ENCODE measurements at places on chromosomes 3 and 15.

DNA sequence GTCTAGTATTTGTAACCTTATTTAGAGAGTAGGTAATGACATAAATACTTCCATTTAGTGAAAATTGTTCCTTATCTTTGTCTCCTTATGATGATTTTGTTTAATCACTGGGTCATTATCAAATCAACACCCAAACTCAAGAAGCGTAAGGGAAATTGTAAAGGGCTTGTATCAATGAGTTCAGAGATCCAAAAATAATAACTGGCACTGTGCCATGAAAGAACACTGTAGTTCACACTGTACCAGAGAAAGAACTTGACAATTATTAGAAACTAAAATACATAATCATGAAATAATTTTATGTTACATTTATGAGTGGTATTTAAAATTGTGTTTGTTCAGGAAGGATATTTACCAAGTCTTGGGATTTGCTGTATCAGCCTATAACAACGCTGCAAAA, 895.4 kb downstream of the FHIT start:
- DNase-seq, result no peak

DNA sequence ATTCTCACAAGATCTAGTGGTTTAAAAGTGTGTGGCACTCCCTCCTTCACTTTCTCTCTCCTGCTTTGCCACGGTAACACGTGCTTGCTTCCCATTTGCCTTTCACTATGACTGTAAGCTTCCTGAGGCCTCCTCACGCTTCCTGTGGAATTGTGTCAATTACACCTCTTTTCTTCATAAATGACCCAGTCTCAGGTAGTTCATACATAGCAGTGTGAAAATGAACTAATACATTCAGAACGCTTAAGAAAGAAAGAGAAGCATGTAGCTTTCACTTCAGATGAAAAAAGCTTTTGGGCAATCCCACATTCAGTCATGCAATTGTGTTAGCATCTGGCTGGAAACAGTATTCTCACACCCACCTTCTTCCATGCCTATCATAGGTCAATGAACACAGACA, 24.4 kb downstream of the P3H2 start:
- DNase-seq, result no peak

- no peak for DNase-seq
Measured at GRCh38 chr3:128354788-128355542, 111.7 kb downstream of the DNAJB8 start.

- no peak for DNase-seq
Measured at GRCh38 chr3:84724877-84725276, 233.9 kb upstream of the CADM2 start.

DNA sequence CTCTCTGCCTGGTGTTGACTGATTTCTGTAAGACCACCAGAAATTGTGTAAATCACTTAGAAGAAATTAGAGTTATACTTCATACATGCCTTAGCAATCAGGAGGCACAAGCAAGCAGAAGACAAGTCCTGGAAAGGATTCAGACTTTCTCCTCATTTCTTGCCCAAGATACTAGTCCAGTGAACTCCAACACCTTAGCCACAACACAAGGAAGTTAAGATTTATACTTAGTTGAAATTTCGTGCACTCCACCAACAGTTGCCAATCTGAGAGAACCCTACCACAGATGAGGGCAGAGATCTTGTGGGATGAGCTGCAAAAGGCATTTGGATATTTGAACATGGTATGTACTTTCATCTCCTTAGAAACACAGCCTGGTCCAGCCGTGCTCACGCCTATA, 2.3 kb downstream of the P3H2 start:
- no peak for DNase-seq

- no peak for DNase-seq
Measured at GRCh38 chr3:128854475-128854874, 24.9 kb upstream of the ACAD9 start.

- no peak for DNase-seq
Measured at GRCh38 chr3:130839813-130840212, 54.1 kb upstream of the ATP2C1 start.

- no peak for DNase-seq
Measured at GRCh38 chr3:16317561-16317945, 52.5 kb downstream of the OXNAD1 start.

GRCh38 chr3:7203969-7204847, 343.3 kb downstream of the GRM7 start:
- no peak for DNase-seq

GRCh38 chr3:59737241-59737640, 687.4 kb upstream of the CFAP20DC start:
- no peak for DNase-seq

- DNase-seq, result no peak
Measured at GRCh38 chr15:72315706-72316370, 4.1 kb downstream of the CELF6 start.

DNA sequence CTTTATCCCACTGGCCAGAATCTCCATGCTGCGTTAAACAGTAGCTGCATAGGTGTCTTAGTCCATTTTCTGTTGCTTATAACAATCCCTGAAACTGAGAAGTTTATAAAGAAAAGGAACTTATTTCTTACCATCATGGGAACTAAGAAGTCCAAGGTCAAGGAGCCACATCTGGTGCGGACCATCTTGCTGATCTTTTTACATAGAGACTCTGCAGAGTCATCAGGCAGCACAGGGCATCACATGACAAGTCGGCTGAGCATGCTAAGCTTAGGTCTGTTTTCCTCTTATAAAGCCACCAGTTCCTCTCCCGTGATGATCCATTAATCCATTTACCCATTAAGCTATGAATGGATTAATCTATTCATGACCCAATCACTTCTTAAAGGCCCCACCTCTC, 22.4 kb upstream of the FAM174B start:
- DNase-seq, result no peak

DNA sequence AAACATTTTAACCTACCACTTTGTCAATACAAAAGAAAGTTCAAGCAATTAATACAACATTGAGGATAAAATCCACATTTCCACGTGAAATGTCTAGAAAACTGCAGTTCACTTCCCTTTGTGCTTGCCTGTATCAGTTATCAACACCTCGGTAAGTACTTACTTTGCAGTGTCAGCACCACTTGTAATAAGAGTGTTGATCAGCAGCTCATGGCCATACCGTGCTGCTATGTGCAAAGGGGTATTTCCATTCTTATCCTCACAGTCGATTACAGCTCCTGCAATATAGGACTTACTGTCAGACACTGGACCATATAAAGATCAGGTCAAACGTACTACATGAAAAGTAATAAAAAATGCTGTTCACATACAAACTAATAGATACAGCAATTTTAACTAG, 84.4 kb downstream of the ANKRD28 start:
- DNase-seq, result no peak

- no peak for DNase-seq
Measured at GRCh38 chr3:103847081-103848062, 1412.6 kb downstream of the ZPLD1 start.

DNA sequence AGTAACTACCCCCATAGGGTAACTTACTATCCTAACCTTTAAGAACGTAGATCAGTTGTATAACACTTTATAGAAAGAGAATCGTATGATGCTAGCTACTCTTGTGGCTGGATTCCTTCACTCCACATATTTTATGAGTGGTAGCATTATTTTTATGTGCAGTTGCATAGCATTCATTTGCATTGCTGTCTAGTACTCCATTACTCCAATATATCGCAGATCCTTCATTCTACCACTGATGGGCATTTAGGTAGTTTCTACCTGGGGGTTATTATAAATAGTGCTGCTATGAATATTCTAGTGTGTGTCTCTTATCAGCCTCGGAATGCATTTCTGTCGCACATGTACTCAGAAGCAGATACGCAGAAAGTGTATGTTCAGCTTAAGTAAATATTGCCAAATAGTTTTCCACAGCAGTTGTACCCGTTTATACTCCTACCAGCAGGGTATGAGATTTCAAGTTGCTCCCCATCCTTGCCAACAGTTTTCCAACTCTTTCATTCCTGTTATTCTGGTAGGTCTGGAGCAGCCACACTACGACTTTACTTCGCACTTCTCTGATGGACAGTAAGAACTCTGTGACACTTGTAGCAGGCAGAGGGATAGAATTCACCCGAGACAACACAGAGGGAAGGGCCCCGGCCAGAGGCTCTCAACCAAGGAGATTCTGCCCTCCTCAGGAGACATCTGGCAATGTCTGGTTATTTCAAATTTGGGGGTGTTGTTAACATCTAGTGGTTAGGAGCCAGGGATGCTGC, 9.8 kb upstream of the VGLL4 start:
- DNase-seq, result no peak

DNA sequence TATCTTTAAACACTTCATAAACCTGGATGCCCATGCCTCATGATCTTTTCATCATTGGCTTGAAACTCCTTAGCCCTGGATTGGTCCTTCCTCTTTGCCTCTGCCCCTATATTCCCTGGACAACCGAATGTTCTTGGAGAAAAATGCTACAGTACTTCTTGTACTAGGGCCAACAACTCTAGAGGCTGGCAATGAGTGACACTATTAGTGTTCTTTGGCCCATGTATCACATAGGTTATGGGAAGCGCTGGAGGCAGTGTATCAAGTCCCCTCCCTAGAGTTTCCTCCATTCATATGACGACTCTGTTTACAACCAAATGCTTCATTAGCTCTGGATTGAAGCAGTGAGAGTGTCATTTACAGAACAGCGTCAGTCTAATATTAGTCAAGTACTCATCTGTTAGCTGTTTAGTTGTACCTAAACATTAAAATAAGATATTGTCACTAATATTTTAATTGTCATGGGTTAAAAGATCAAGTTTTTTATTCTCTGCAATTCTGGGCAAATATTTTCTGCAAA, 66.4 kb upstream of the MYO5C start:
- DNase-seq, result no peak

DNA sequence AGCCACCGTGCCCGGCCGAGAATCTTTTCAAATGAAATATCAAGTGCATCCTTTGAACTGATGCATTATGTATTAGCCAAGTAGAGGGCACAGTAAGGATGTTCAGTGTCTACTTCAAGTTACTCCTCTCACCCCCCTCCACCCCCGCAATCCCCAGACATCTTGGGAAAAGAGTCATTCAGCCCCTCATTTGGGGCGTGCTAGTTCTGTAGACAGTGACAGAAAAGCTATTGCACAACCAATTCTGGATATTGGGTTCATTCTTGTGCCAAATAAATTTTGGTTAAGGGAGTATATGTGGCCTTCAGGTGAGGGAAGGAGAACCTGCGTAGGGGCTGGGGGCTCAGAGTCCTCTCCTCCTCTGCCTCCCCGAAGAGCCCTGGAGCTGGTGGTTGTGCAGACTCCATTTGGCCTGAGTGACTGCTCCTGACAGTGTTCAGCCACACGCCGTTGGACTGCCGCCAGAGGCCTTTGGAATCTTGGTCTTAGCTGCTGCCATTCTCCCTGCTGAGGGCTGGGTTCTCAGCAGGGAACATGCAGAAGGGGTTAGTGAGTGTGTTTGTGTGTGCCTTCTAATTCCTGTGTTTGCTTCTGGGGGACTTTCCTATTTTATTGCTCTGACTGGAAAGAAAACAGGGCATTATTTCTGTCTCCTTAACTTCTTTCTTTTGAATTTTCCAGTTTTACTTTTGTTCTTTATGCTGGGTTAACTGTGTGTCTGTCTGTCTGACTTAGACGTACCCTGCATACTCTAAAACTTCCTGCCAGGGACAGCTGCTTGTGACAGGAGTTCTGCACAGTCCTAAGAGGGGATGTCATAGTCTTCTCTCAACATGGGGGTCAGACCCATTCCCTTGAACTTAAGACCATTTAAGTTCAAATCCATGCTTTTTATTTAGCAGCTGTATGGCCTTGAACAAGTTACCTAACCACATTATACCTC, 21.0 kb downstream of the RARB start:
- no peak for DNase-seq

- no peak for DNase-seq
Measured at GRCh38 chr3:87350367-87351199, 74.2 kb upstream of the POU1F1 start.

- DNase-seq, result no peak
Measured at GRCh38 chr3:14829811-14830210, 11.0 kb downstream of the FGD5 start.
